ENCODE measurements at places on chromosomes 7 and 10.
A peak's percentile ranks its signal among the peaks of the same experiment; 100 is the strongest.

DNA sequence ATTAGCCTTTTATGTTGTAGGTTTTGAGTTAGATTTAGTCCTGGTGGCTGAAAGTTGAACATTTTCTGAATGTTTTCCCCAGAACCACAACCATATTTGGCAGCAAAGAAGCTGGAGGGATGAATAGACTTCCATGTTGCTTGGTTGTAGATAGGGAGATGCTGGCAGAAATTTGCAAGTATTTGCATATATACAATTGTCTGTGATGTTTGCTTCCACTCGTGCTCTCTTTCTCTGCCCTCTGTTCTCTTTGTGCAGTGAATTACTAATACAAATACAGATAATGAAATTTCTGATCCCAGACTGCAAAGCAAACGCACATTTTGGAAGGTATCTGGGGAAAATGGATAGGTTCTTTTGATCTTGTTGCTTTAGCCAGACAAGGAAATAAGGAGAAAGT is 96.1 kb downstream of the SNX10 start:
- DNase-seq: no peak

GRCh38 chr7:116194115-116194514 is 16.2 kb upstream of the TES start:
- peak; percentile 65 for DNase-seq

GRCh38 chr10:95297402-95297801 is 6.6 kb upstream of the PDLIM1 start:
- DNase-seq: peak; percentile 18

- peak; percentile 23 for DNase-seq
Observed at GRCh38 chr7:124276005-124276622, 243.2 kb upstream of the TMEM229A start.

DNA sequence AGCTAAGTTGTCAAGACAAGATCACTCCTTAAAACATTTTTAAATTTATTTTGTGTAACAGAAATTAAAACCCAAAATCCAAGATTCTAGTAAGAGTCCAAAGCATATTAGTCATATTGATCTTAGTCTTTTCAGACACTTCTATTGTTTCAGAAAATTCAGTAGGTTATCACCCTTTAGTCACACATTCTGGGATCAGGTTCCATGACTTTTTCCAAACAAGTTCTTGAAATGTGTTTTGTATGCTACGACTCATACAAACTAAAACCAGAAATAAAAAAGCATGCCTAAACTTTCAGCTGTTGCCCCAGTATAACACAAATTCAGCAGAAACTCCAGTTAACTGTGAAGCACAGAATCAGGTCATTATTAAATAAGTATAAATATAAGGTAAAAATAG is 10.7 kb downstream of the SEMA3D start:
- peak; percentile 57 for DNase-seq

DNA sequence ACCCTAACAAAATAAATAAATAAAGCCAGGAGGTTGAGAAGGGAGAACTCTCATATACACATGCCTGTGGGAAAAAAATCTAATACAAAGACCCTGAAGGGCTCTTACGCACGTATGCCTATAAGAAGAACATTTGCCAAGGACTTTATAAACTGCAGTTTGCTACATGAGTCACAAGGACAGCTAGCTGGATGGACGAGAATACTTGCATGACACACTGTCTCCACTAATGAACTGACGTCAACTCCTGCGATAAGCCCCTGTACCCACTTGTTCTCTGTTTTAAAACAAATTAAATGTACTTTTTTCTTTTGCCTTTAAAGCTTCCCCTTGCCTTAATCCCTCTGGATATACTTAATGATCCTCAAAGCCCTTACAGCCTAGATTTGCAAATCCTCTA is 374.6 kb upstream of the GHITM start:
- peak; percentile 74 for DNase-seq

Measured in EH (cell line).